COR-L47 (cell line): ENCODE measurements at places on chromosomes 4 and X.

DNA sequence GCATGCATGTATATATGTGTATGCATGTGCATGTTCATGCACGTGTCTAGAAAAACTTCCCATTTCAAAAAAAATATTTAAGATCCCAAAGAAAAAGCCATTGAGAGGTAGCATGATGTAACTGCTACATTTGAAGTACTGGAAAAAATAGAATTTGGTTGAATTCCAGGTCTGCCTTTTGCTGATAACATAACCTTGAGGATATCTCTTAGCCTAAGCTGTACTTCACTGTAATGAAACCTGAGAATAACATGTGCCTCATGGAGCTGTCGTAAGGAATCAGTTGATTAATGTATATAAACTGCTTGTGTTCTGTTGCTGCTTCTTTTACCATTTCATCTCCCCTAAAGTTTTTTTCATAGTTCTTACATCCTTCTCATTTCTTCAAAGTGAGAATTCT lies 351.8 kb downstream of the GRIA2 start:
- DNase-seq = no peak

DNA sequence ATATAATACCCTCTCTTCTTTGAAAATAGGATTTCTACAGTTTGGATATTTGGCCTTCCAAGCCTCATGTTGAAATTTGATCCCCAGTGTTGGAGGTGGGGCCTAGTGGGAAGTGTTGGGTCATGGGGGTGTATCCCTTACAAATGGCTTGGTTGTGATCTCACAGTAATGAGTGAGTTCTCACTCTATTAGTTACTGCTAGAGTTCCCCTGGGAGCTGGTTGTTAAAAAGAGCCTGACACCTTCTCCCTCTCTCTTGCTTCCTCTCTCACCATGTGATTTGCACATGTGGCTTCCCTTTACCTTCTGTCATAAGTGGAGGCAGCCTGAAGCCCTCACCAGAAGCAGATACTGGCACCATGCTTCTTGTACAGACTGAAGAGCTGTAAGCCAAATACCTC lies 73.9 kb downstream of the HDAC8 start:
- no peak for DNase-seq

DNA sequence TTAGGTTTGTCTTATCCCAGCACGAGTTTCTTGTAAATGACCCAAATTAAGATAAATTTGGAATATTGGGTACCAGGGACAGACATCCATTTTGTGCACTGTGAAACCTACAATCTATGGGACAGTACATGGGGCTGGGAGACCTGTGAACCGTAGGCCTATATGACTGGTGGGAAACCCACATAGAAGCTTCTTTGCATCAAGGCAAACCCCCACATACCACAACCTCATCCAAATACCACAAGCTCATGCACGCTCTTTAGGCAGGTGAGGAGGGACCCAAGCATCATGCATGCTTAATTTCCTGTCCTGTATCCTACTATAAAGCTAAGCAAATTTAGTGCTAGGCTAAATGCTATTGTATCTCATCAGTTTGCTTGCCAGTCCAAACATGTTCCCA lies 47.8 kb downstream of the NIPAL1 start:
- DNase-seq = no peak

- DNase-seq = no peak
Observed at GRCh38 chr4:37904824-37905223, 13.9 kb downstream of the TBC1D1 start.

GRCh38 chr4:26404743-26405206 lies 84.0 kb downstream of the RBPJ start:
- DNase-seq = no peak

GRCh38 chr4:147096667-147097604 lies 151.3 kb upstream of the TTC29 start:
- peak; percentile 39 for DNase-seq

DNA sequence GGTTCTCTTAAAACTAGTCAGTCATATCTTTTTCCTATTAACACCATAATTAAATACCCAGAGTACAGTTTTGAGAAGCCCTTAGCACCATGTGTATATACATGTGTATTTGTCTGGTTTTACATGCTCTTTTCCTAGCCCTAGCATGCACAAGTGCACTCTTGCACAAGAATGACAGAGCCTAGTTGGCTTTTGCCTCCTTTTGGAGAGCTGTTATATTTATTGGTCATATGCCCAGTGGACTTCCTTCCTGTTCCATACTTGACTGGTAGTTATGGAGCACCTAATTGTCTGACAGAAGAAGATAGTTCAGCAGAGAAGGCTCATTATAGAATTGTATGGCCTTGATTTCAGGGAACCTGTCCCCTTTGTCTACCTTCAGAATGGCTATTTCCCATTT lies 155.6 kb downstream of the ARX start:
- DNase-seq = no peak

GRCh38 chr4:76011700-76012387 lies 4.5 kb upstream of the CXCL9 start:
- no peak for DNase-seq

DNA sequence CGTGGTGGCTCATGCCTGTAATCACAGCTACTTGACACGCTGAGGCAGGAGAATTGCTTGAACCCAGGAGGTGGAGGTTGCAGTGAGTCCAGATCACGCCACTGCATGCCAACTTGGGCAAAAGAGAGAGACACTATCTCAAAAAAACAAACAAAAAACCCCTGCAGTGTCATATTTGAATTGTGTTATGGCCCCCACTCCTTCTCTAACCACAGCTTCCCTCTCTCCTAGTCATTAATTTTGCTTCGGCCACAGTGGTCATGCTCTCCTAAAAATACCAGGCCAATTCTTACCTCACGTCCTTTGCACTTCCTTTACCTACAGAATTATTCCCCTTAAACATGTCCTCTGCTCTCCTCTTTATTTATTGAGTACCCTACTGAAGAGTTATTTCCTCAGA lies 206.1 kb downstream of the PPP3CA start:
- DNase-seq = no peak

DNA sequence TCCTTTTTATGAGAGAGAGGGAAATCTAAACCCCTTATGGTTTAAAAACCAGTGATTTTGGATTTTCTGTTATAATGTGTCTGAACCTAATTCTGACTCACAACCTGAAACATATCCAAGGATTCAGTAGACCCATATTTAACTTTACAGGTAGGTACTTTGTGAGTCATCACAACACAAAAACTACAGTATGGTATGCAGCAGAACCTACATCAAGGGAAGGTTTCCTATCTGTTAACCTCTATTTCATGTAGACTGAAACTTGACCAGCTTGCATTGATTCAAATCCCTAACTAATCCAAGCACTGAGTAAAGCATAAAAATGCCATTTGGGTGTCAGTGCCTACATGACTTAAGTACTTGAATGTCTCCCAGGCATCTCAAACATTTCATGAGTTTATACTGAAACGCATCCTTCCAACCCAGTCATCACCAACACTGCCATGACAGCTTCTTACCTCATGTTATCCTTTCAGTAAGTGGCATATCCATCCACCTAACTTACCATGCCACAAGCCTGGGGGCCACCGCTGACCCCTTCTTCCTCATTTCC lies 4.3 kb upstream of the ARHGAP10 start:
- no peak for DNase-seq

DNA sequence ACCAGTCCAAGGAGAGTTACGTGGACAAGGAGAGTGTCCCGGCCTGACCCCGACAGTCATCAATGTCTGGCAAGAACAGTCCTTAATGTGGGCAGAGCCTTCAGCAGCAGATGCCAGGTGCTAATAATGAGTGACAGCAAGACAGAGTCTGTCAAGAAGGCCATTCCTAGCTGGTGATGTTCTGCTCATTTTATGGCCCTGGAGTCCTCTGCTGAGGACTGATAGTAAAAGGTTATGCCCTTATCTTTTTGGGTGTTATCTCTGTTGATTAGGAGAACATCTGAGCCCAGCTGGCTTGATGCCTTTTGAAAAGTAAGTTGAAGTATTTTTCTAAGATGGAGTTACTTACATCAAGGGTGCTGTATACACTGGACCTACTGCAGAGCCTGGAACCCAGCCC lies 67.3 kb downstream of the SLC34A2 start:
- DNase-seq = no peak

DNA sequence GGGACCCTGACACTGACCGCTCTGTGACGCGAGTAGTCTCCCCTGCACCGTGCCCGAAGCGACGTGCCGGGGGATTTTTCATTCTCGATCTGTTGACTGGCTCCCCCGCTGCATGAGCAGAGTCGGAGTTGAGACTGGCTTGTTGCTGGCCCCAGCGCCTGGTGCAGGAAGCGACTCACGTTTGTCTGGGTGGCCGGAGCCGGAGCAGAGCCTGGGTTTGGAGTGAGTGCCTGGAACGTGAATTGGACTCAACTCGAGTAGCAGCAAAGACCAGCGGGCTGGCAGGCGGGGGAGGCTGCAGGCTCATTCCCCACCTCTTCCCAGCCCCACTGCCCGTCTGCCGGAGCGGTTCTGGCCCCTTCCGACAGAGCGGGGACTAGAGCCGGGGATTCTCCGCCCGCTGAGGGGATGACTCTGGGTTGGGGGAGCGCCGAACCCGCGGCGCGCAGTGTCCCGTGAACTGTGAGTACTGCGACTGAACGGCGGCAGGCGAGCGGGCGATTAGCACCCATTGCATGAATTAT lies 554 bp downstream of the PCDH7 start:
- peak; percentile 47 for DNase-seq

DNA sequence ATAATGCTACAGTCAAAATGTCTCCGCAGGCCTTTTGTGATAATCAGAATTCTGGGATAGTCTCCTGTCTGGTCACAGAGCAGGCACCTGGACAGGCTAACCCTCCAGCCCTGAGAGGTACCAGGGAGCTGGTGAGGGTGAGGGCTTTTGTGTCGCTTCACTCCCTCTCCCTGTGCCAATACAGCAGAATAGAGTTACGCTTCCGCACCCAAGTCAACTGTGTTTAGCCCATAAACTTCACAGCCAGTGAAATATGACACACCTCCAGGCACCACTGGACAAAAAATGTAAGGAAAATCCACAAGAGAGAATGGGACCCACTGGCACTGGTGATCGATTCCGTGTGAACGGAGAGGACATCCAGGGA lies 1.3 kb downstream of the GAK start:
- DNase-seq = no peak

GRCh38 chr4:153137677-153138630 lies 66.3 kb upstream of the TRIM2 start:
- no peak for DNase-seq
